ENCODE measurements at places on chromosomes 1 and 21. TPM values are rescaled to one million over a fixed set of nuclear protein-coding genes. Genes with fewer than 3 reads are reported as not detected.

The RHD gene
- not detected for total RNA-seq

- H3K27me3 ChIP-seq: peaks cover 6% of the 10 kb centered on the region
- H3K4me3 ChIP-seq: no peak overlapping the region
- no peak for DNase-seq
Observed at GRCh38 chr1:153431928-153432327, 15.6 kb downstream of the S100A7A start.

- peaks cover 7% of the 10 kb centered on the region for H3K4me1 ChIP-seq
- no peak overlapping the region for H3K4me3 ChIP-seq
- no peak for DNase-seq
- H3K27me3 ChIP-seq: peaks cover 6% of the 10 kb centered on the region
- H3K27ac ChIP-seq: no peak overlapping the region
- H3K36me3 ChIP-seq: no peaks in the 10 kb centered on the region
Observed at GRCh38 chr1:234509457-234510328, 30.7 kb upstream of the TARBP1 start.

GRCh38 chr1:210262167-210262896, 29.7 kb downstream of the SERTAD4 start:
- H3K27ac ChIP-seq: no peak overlapping the region
- no peaks in the 10 kb centered on the region for H3K36me3 ChIP-seq
- no peak for DNase-seq
- H3K27me3 ChIP-seq: peaks cover 13% of the 10 kb centered on the region

- H3K4me1 ChIP-seq: no peaks in the 10 kb centered on the region
- H3K4me3 ChIP-seq: no peak within 1 kb of the TSS
- DNase-seq: no peak
- no peak within 1 kb of the TSS for H3K27ac ChIP-seq
- H3K36me3 ChIP-seq: peaks cover 3% of the 10 kb centered on the region
Observed at GRCh38 chr1:215082532-215083382, at the start of gene KCNK2. TSS of gene KCNK2 (plus strand) at chr1:215082737. CDS start at chr1:215083386, 649 bp downstream.
